ENCODE measurements at places on chromosomes 5 and 9. TPM values are rescaled to one million over a fixed set of nuclear protein-coding genes. Genes with fewer than 3 reads are reported as not detected.

WDR31 gene
- polyA plus RNA-seq, result 7.9 TPM

PCA3 gene
- polyA plus RNA-seq, result not detected

BRD9 gene
- 23.7 TPM for polyA plus RNA-seq

SPATA31A3 gene
- not detected for polyA plus RNA-seq

DMRTA1 gene
- 0.22 TPM for polyA plus RNA-seq

SMIM32 gene
- not detected for polyA plus RNA-seq

ABLIM3 gene
- 53.6 TPM for polyA plus RNA-seq

SH3PXD2B gene
- 5.7 TPM for polyA plus RNA-seq

PPP1R2B gene
- not detected for polyA plus RNA-seq

SPINK5 gene
- polyA plus RNA-seq, result 3.4 TPM

TGFBR1 gene
- polyA plus RNA-seq, result 4.9 TPM

LOX gene
- polyA plus RNA-seq, result 2.8 TPM

DNAI1 gene
- not detected for polyA plus RNA-seq

NUTM2F gene
- 0.01 TPM for polyA plus RNA-seq

QRFP gene
- 0.06 TPM for polyA plus RNA-seq

COL15A1 gene
- polyA plus RNA-seq, result 25.6 TPM

GABRA6 gene
- polyA plus RNA-seq, result not detected

PCDHA3 gene
- not detected for polyA plus RNA-seq

N4BP3 gene
- 2.9 TPM for polyA plus RNA-seq

MYOZ3 gene
- polyA plus RNA-seq, result 4.1 TPM

ROPN1L gene
- 0.29 TPM for polyA plus RNA-seq

EGFLAM gene
- polyA plus RNA-seq, result 14.8 TPM

PCDHGB3 gene
- 0.39 TPM for polyA plus RNA-seq

NUTM2G gene
- polyA plus RNA-seq, result not detected

GRXCR2 gene
- polyA plus RNA-seq, result 1.9 TPM

SLC6A7 gene
- polyA plus RNA-seq, result not detected

PKD2L2 gene
- polyA plus RNA-seq, result not detected

C5orf52 gene
- polyA plus RNA-seq, result not detected

IFNK gene
- not detected for polyA plus RNA-seq

RUSC2 gene
- polyA plus RNA-seq, result 32.7 TPM

CARD6 gene
- polyA plus RNA-seq, result 3.3 TPM

CYFIP2 gene
- 23.5 TPM for polyA plus RNA-seq

FOXD1 gene
- polyA plus RNA-seq, result 0.07 TPM

GNG10 gene
- 25.3 TPM for polyA plus RNA-seq

C5orf34 gene
- polyA plus RNA-seq, result 0.95 TPM

ANGPTL2 gene
- polyA plus RNA-seq, result 16.2 TPM

CDC20B gene
- polyA plus RNA-seq, result not detected

INSL4 gene
- polyA plus RNA-seq, result not detected

LARP1 gene
- polyA plus RNA-seq, result 30.4 TPM

VCAN gene
- polyA plus RNA-seq, result 28.3 TPM

TNC gene
- polyA plus RNA-seq, result 12.1 TPM

NSA2 gene
- 82.9 TPM for polyA plus RNA-seq

NR5A1 gene
- polyA plus RNA-seq, result 0.15 TPM

PCDHA1 gene
- 0.07 TPM for polyA plus RNA-seq

SHISAL2B gene
- not detected for polyA plus RNA-seq

F2RL2 gene
- polyA plus RNA-seq, result 0.15 TPM

ITGA2 gene
- 1.3 TPM for polyA plus RNA-seq

PRLR gene
- polyA plus RNA-seq, result 0.04 TPM

Measured in heart right ventricle (tissue), 16 donors.